ENCODE measurements at places on chromosomes 4 and X.

GRCh38 chrX:132532097-132532496, 43.3 kb upstream of the MBNL3 start:
- DNase-seq: no peak

DNA sequence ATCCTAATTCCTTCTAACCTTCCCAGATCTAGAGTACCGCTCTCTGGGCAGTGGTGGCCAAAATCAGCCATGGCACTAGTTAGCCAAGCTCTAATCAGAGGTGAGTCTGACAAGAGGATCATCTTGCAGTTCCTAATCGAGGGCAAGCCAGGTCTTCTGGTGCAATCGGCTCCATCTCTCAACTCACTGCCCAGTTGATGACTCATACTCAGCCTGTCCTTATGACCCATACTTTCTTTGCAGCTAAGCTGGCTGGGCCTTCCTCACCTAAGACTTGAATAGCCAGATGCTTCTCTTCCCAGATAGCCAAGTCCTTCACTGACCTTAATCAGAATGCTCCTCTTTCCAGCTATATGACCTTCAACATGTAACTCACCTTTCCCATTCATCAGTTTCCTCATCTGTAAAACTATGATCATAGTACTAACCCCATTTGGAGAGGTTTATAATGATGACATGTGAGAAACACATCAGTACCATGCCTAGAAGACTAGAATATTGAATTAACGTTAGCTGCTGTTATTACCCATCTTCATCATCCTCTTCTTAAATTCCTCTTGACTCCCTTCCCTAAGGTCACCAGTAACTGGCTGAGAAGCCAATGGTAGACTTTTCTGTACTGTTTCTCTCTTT, 57.1 kb downstream of the RELL1 start:
- no peak for DNase-seq

DNA sequence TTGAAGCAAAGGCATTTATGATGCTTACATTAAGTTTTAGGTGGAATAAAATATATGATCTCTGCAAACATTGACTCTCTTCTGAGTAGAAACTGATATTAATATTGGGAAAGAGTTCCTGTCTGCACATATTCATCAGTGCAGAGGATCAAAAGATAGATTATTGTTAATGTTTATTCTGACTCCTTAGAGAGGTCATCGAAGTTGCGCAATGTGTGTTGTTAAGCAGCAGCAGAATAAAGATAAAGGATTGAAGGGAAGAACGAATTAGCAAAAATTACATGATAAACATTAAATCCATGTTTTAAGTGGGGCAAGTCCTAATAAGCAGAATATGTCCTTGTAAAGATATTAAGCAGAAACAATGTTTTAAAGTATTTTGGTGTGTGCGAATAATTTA, 72.6 kb upstream of the MBNL3 start:
- no peak for DNase-seq

DNA sequence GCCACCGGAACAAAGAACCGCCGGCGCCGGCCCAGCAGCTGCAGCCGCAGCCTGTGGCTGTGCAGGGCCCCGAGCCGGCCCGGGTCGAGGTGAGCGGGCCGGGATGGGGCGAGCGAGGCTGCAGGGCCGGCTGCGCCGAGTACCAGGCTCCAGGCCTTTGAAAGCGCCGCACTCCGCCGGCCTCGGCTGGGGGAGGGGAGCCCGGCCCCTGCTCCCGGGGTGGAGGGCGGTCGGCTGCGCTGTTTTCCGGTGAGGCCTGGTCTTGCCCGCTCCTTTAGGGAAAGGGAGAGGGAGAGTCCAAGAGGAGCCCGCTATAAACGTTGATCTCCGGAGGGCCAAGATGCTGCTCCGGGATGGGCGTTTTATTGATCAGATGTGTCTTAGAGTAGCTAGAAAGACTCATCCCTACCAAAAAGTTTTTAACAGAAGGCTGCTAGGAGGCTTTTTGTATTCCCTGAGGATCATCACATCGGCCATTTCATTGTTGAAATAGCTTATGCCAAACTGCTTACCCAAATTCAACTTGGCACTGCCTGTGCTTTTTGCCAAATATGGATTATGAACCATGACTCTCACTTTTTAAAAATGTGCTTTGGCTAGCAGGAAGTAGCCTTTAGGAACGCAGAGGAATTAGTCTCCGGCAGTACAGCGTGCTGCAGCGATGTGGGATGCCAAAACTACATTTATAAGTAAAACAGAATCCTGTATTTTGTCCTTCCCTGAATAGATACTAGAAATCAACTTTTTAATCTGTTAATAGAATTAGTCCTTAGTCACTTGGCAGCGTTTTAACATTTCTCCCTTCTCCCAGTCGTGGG, 760 bp downstream of the TMEM165 start:
- no peak for DNase-seq

DNA sequence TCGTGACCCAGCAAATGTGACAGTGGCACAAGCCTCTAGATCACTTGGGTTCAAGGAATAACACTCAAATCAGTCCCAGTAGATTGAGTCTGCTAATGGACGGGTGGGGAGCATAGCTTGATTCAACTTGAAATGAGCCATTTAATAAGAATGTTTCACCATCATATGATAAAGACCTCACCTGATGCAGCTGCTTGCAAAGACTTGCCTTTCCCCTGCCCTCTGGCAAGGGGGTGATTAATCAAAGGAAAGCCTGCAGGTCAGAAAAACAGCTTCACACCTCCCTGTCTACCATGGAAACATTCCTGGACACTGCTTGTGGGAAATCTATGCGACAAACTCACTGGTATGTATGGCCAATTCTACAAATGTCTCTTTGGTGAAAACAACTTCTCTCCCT, 54.5 kb downstream of the CD99L2 start:
- DNase-seq: no peak
